ENCODE measurements at places on chromosomes 11 and 22.

DNA sequence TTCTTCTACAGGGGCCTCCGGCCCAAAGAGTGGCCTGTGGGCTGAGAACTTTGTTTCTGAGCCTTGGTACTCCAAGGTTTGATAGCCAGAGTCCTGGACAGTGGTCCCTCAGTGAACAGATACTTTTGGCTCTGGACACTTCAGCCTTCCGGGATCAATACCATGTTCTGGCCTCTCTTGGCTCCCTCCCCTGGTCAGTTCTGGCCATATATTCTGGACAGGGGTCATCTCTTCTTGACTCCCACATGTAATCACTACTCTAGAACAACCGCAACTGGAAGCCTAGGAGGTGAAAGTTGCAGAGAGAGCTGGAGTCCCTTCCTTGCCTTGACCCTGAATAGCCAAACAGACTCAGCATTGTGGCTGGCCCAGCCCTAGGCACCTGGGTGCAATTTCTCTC, 2.3 kb downstream of the RTN4RL2 start:
- DNase-seq, result no peak

GRCh38 chr11:14094481-14095037, 132.0 kb downstream of the SPON1 start:
- DNase-seq, result no peak

- no peak for DNase-seq
These were observed 538.5 kb upstream of the LRRC4C start for GRCh38 chr11:41997844-41998401.

DNA sequence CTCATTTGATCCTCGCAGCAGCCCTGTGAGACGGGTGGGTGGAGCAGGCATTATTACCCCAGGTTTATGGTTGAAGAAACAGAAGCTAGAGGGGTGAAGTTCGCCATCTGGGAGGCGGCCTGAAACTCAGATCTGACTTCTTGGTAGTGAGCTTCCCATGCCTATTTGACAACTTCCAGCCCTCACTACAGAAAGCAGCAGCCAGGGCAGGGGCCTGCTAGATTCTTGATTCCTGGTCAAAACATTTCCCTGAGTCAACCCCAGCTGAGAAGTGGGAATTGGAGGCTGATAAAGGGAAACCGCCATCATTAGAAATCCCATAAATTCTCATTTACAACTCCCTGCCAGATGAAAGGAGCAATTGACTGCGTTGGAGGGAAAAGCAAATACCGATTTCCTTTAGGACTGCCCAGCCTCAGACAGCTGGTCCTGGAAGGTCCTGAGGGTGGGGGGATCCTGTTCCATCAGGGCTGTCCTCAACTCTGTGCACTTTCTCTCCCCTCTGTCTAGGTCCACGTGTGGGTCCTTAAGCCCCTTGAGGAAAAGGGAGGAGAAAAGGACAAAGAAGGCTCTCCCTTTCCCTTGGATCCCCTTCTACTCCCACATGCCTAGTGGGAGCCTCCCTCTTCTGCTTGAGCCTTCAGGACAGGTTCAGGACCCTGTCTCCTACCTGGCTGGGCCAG, 10.2 kb upstream of the NECTIN1 start:
- no peak for DNase-seq

GRCh38 chr11:47184711-47185304, 1.4 kb downstream of the PACSIN3 start:
- DNase-seq, result no peak
